Stimulated activated CD8-positive, alpha-beta memory T cell treated with anti-CD3 and anti-CD28 coated beads, Interleukin-4, amount 100 ng/mL, for 1 hour (primary cell): ENCODE measurements at places on chromosomes 4 and X.

DNA sequence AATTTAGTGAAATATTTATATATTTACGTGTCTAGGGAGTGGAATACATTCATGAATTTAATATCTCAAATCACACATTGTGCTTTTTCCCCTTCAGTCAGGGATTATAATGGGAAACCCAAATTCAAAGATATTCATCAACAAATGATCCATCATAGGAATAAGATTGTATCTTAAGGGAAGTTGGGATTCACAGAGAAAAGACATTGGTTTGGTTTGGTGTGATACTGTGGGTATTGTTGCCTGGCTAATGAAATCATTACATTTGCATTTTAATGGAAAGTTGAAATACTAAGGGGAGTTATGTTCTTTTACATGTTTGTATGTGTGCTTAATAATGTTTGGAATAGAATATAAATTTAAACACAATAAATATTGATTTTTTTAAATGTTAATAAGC is 1.7 kb downstream of the TET2 start:
- no peak for DNase-seq

- no peak for DNase-seq
Observed at GRCh38 chrX:9072281-9072680, 38.4 kb upstream of the FAM9B start.

DNA sequence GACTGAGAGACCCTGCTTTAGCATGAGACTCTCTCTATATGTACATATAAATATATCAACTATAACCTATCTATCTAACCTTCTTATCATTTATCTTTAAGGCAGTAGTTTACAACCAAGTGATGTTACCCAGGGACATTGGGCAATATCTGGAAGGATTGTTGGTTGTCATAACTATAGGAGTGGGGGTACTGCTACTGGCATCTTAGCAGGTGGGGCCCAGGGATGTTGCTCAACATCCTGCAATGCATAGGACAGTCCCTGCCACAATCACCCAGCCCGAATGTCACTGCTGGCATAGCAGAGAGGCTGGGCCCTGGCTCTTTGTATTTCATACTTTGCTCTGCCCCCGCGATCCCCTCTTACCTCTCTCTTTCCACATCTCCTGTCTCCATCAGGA is 397.7 kb downstream of the IL15 start:
- DNase-seq, result no peak

DNA sequence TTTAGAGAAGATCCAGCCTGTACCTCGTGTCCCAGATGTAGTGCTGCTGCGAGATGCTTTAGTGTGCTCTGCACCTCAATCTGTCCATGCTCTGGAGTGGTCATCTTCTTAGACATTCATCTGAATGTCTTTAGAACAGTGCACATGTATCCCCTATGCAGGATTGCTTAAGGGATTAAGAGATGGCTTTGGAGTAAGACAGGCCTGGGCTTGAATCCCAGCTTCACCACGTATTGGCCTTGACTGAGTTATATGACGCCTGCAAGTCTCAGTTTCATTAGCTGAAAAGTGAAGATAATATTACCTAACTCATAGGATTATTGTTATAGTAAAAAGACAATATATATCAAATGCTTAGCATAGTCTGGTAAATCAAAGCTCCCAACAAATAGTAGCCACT is 98.3 kb downstream of the NFKB1 start:
- DNase-seq, result no peak

- no peak for DNase-seq
Observed at GRCh38 chr4:8201321-8201781, 2.3 kb downstream of the SH3TC1 start.

DNA sequence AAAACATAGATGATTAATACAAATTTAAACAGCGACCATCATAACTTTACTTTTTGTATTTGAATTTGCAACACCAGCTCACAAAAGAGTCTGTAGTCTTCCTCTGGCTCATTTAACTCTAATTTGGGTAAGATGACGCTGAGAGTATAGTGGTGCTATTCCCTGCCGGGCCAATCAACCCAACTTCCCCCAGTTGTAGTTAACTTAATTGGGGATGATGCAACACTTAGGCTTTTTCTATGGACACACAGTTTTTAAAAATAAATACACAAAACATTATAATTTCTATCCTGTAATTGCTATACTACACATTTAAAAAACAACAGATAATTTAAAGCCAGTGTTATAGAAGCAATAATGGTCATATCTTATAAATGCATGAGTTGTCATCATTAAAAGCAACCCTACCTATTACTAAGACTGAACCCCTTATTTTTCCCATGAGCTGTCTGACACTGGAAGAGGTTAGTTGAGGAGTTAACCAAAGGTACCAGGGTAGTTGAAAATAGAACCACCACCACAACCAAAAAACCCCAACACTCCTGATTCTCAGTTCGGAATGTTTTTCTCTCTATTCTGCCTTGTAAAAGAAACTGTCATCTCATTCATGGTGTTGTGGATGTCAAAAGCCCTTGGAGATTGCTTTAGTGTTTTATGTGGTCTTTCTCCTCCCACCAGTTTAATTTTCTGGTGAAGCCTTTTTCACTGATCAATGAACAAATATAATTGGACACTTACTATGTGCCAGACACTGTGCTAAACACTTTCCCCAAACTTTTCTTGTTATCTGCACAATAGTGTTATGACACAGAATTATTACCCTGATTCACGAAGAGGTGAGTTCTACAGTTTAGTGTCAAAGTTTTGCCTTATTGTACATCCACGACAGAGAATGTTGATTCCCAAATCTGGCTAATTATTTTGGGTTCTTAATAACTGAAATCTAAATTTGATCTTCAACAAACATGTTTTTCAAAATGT is 61.5 kb upstream of the RAPGEF2 start:
- no peak for DNase-seq

- no peak for DNase-seq
Observed at GRCh38 chrX:154539077-154539476, 7.6 kb downstream of the G6PD start.

- no peak for DNase-seq
Observed at GRCh38 chr4:40886931-40887763, 137.4 kb downstream of the NSUN7 start.
